ENCODE measurements at places on chromosomes 16 and 17.

- no peak for DNase-seq
Measured at GRCh38 chr17:79546386-79546785, 64.5 kb downstream of the RBFOX3 start.

DNA sequence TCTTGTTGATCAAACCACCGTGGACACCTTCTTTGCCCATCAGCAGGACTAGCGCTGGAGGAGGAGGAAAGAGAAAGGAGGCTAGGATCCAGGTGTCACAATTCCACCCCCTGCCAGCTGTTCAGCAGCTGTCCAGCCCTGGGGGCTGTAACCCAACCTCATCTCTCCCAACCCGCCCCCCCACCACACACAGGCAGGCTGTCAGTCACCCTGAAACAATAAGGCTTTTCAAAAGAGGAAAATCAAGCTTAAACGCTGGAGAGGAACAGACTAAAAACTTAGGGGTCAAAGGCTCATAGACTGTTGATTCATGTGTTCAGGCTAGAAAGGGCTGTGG, 2.4 kb downstream of the PFN1 start:
- DNase-seq: no peak

DNA sequence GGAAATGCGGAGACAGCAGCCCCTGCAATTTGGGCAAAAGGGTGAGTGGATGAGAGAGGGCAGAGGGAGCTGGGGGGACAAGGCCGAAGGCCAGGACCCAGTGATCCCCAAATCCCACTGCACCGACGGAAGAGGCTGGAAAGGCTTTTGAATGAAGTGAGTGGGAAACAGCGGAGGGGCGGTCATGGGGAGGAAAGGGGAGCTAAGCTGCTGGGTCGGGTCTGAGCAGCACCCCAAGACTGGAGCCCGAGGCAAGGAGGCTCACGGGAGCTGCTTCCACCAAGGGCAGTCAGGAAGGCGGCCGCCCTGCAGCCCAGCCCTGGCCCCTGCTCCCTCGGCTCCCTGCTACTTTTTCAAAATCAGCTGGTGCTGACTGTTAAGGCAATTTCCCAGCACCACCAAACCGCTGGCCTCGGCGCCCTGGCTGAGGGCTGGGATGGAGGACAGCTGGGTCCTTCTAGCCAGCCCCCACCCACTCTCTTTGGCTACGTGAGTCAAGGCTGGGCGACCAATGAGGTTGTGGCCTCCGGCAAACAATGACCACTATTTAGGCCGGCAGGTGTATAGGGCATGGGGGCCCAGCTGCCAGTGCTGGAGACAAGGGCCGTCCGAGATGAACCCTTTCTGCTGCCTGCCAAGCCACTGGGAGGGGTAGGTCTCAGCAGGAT, 507 bp downstream of the SERPINF1 start:
- no peak for DNase-seq

GRCh38 chr17:80270104-80270503, 9.5 kb downstream of the RNF213 start:
- no peak for DNase-seq

- no peak for DNase-seq
Measured at GRCh38 chr16:68009157-68009735, 6.5 kb downstream of the DPEP2NB start.

DNA sequence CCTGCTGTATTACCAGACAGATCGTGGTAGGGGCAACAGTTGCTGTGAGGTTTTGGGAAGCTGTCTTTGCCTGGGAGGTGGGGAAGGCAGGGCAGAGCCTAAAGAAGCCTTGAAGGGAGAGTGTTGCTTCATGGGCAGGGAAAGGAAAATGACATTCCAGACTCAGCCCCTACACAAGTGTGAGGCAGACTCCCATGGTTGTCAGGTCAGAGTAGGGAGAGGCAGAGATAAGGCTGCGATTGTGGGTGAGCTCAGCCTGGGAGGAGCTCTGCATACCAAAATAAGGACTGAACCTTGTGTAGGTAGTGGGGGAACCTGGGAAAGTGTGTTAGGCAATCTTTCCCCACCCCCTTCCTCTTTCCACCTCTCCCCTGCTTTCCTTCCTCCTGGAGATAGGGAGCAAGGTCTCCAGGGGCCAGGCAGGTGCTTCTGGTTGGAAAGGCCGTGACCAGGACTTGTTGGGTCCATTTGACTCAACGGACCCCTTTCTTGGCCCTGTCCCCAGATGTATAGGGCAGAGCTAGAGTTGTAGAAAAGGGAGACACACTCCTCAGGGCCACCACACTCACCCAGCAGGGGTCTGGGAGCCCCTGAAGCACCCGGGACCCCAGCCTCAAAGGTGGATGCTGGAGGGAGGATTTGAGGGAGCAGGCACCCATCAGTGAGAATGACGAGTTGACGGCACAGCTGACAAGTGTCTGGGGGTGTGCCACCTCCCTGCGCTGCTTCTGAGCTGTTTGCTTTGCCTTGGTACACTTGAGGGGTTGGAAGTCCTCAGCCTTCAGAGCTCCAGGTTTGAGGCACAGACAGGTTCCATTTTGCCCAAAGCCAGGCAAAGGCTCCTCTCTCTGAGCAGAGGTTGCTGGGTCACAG, 18.5 kb upstream of the TOB1 start:
- no peak for DNase-seq

- no peak for DNase-seq
Measured at GRCh38 chr17:14332331-14332730, 31.4 kb downstream of the HS3ST3B1 start.

DNA sequence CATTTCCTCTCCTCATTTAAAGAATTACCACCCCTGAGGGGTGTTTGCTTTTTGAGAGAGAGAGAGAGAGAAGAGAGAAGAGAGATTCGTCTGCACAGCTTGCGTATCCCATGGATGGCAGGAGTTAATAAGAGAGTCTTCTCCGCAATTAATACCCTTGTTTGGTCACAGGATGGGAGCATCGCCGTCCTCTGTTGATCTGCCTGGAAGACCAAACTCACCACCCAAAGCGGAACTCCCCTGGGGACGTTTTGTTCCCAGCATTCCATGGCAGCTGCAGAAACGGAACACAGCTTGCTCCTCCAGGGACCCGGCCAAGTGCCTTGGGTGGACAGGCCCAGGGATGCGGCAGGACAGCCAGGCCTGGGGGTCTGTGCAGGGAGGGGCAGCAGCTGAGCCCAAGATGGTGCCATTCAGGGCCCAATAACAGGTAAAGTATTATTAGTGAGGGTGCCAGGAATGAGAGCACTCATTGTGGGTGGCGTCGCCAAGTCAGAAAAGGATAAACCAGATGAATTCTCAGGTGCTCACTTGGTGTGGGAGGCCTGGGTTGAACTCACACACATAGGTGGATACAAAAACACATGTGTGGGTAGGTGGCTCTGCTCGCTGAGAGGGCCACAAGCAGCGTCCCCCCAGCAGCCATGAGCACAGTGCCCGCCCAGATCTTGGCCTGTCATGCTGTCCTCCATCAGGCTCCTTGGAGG, 83.1 kb downstream of the NT5M start:
- no peak for DNase-seq

DNA sequence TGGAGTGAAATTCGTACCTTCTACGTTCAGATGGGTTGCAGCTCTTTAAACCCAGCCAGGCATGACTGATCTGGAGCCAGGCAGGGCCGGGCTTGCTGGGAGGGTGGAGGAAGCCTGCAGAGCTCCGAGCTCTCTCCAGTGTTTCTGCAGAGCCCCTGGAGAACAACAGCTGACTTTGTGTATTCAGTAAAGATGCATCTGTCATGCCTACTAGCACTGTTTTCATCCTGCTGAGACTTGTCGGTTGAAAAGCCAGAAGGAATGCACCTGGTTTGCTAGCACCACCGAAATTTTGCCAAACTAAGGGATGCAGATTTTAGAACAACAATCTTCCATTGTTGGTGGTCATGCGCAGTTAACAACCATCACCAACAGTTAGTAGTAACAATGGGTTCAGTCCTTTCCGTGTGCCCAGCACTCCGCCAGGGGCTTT, 22.4 kb upstream of the SCNN1B start:
- no peak for DNase-seq

DNA sequence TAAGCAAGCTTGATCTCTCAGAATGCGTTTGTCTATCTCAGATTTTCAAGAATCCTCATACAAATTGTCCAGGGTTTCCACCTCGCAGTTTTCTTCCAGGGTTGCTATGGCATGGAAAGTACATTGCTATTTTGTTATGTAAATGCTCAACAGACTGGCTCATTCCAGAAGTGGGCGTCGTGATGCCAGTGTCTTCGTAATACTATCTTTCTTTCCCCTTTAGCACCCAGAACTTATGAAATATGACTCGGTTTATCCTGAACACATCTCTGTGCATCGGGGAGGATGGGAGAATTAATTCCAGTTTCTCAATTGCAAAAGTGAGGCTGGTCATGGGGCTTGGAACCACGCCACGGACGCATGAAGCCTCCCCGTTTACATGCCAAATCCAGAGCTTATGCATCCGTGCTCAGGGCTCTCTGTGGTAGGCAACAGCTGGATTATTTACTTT, 405.0 kb downstream of the WWOX start:
- DNase-seq: no peak

Data from HCT116 (cell line).